ENCODE measurements at places on chromosomes 3 and 15.

- no peak for DNase-seq
These were observed 393.5 kb upstream of the TPRG1 start for GRCh38 chr3:188778091-188778852.

- DNase-seq: no peak
These were observed 48.6 kb downstream of the ZBTB20 start for GRCh38 chr3:115098354-115099073.

- DNase-seq: no peak
These were observed 7.6 kb downstream of the LPCAT4 start for GRCh38 chr15:34359416-34359815.

GRCh38 chr3:141269961-141270360, 38.3 kb downstream of the PXYLP1 start:
- DNase-seq: no peak

GRCh38 chr15:79204886-79205675, 77.4 kb upstream of the ANKRD34C start:
- DNase-seq: no peak

- no peak for DNase-seq
These were observed 29.9 kb upstream of the CACNA2D2 start for GRCh38 chr3:50533316-50533715.
